Body of pancreas (tissue), 4 donors: ENCODE measurements at places on chromosomes 7 and 10.
A peak's percentile ranks its signal among the peaks of the same experiment; 100 is the strongest.

- DNase-seq = no peak
Observed at GRCh38 chr7:13904689-13905088, 84.8 kb downstream of the ETV1 start.

- no peak for DNase-seq
Observed at GRCh38 chr10:86665218-86665607, 3.1 kb upstream of the LDB3 start.

DNA sequence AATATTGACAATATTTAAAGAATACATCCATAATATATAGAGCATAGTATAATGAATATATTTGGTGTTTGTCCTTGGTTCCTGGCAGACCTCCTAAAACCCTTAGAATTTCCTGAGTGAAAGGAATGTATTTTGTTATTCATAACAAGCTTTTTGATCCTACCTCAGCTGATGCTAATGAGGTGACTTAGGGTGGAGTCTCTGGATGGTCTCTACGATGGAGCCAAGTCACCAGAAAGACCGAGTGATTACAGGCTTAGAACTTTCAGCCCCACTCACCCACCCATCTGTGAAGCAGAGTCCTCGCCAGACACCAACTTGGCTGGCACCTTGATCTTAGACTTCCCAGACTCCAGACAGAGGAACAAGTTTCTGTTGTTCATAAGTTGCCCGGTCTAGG, 35.9 kb downstream of the UPF2 start:
- no peak for DNase-seq

DNA sequence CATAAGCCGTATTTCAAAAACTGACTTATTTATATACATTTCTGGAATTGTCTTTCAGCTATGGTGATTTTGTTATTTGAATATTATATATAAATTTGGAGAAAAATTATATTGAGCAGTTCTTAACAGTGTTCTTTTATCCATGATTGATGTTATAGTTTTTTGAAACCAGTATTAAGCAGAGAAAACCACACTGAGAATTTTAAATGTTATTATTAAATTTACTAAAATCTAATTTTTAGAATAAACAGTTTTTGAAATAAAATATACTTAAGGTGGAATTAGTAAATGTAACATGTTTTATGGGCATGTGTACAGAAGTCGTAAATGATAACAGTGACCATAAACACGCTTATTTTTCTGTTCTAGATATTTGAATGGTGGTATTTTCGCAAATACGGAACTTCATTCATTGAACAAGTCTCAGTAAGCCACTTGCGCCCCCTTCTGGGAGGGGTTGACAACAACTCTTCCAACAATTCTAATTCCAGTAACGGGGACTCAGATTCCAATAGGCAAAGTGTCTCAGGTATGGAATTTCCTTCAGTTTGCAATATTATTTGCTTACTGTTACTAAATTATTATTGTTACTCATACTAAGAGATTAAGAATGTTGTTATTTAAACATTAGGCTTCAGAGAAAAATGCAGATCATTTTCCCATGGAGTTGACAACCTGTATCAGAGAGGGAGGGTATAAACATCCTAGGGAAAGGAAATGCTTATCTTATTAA, 166.1 kb downstream of the ST7 start:
- peak; percentile 80 for DNase-seq

DNA sequence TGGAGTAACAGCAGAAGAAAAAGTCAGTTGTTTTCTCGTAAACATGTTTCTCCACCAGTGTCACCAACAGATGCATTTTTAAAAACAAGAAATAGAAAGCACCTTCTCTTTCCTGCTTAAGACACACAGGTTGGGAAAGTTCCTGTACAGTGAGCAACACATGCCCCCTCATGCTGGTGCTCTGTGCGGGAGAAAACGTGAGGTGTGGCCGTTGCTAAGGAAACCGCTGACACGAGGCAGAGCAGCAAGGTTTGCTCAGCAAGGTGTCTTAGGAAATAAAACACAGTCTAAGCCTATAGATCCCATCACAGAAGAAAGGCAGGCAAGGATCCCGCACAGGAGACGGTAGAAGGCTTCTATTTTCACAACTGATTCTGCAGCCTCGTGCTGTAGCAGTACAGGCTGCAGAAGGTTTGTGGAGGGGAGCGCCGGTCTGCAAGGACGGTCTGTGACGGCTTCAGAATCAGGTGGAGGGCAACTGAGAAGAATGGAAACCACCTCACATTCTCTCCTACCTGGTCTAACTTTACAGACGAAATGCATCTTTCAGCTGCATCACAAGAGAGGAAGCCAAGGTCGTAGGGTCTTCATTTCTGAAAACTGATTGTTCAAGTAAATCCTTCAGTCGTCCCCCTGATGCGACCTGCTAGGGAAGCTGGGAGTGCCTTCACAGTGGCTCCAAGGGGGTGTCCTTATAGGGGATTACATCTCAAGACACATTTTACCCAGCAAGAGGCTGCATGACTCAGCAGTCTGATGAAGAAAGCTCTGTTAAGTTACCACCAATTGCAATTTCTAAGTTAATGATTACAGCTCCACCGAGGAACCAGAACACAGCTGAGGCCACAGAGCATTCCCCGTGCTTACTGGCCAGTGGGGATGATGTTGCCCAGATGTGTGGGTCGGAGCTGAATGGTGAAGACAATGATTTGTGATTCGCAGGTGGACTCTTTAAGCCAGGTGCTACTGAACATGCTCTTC, 150.7 kb upstream of the KLF14 start:
- no peak for DNase-seq

DNA sequence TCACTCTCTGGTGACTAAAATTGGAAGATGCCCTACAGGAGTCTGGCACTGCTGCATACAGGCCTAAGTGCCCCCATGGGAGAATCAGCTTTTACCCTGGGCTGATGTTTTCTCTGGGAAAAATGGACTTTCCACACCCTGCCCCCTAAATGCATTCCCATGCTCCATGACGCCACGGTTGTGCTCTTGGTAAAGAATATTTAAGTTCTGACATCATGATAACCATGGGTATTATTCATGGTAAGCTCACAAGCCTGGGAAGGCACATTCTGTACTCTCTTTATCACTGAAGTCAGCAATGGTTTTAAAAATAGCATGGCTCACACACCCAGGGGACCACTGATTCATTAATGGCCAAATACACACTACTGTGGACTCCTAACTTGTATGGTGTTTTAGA, 43.4 kb downstream of the HIPK2 start:
- DNase-seq = no peak

DNA sequence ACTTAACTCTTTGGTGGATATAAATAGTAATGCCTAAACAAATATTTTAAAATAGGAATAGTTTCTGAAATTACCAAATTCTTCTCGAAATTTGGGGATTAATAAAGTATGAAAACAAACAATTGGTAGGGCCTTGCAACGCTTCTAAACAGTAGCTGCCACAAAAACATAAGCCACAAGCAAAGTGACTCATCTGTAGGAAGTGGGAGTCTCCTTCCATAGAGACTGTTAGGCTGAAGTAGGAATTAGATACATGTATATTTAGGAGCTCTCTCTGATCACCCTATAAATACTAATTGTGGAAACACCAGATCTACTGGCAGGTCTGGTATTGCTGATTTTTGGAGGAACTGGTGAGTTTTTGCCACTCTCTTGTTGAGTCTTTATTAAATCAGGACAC, 5.7 kb upstream of the LMOD2 start:
- no peak for DNase-seq

- DNase-seq = no peak
Observed at GRCh38 chr10:72392571-72392970, 37.9 kb upstream of the DNAJB12 start.

- DNase-seq = no peak
Observed at GRCh38 chr7:90487808-90488207, 18.4 kb downstream of the PTTG1IP2 start.

GRCh38 chr10:49242604-49243003, 54.4 kb upstream of the TMEM273 start:
- DNase-seq = no peak

GRCh38 chr7:116922545-116922944, 30.8 kb upstream of the ST7 start:
- DNase-seq = no peak

DNA sequence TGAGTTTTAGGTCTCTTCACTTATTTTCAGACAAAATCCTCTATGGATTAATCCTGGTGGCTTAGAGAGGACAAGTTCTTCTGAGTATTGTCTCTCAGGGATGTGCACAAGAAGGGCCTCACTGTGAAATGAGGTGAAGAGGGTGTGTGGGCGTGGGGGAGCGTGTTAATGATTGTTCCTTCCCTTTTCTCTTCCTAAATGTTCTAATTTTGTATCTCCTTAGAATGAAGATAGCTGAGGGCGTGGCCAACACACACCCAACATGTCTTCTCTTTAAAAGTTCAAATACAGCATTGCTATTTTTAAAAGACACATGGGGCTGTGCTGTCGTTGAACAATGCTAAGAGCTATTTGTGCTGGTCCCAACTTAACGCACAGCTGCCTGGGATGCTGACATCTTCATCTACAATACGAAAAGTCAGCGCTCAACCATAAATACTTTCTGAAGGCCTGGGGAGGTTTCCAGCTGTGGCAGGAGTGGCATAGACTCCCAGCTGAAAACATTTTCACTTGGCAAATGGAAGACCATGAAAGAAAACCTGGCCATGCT, 135.9 kb downstream of the JCAD start:
- DNase-seq = no peak

GRCh38 chr7:29192811-29193210, 1.8 kb upstream of the CHN2 start:
- peak; percentile 46 for DNase-seq

GRCh38 chr10:70528741-70529362, 50.3 kb downstream of the PALD1 start:
- no peak for DNase-seq

DNA sequence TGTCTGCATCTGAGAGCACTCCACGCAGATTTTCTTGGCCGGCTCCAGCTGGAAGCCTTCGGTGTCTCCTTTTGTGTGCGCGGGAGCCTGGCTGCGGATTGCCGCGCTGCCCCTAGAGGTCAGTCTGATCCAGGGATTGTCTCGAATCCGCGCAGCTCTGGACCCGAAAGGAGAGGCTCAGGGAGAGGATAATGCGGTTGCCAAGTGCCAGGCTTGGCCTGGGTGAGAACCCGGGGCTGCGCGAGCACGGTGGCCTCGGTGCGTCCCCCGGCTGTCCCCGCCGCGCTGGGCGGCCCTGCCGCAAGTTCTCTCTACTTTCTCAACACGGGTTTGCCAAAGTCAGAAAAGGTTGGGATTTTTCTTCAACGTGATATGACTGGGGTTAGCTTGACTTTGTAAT, 140.9 kb downstream of the ADCYAP1R1 start:
- DNase-seq = peak; percentile 56

GRCh38 chr10:75624638-75625037, 193.2 kb downstream of the LRMDA start:
- no peak for DNase-seq
